Stimulated activated CD8-positive, alpha-beta memory T cell treated with anti-CD3 and anti-CD28 coated beads, Interleukin-4, amount 100 ng/mL, for 1 hour (primary cell): ENCODE measurements at places on chromosomes 2 and 18.

DNA sequence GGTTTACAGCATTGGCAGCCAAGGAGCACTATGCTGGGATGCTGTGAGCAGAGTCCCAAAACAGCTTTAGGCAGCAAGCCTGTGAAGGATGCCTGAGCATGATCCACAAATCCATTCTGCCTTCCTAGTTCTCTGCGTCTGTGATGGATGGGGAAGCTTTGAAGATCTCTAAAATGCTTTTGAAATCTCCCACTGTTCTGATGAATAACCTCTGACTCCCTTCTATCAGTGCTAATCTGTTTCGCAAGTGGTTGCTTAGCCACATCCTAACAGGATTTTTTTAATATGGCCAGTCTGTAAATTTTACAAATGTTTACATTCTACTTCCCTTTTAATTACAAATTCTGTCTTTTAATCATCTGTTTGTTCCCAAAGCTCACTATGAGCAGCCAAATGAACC lies 319.2 kb downstream of the GULP1 start:
- DNase-seq, result no peak

DNA sequence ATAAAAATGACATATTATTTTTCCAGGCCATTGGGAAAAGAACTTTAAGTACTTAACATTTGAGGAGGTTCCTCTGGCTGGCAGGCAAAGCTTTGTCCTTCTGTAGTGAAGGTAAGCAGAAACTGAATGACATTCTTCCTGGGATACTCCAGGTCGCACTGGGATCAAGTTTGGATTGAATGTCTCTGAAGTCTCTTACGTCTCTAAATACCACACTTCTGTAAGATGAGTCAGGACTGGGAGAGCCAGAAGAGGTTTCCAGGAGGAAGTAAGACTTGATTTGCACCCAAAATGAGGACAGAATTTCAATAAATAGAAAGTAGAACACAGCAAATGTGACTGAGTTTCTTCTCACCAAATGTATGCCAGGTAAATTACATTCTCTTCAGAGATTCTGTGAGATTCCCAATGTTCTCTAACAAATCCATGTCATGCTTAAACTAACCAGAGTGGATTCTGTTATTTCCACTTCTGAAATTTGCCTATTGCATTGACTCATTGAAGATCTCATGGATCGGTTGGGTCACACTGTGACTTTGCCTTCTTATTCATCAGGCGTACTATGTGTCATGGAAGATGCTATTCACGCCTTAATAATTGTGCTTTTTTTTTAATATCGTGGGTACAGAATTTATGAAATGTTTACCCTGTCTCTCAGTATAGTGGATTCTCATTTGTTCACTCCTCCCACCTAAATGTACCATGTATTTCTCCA lies 25.5 kb upstream of the VIT start:
- DNase-seq, result no peak

DNA sequence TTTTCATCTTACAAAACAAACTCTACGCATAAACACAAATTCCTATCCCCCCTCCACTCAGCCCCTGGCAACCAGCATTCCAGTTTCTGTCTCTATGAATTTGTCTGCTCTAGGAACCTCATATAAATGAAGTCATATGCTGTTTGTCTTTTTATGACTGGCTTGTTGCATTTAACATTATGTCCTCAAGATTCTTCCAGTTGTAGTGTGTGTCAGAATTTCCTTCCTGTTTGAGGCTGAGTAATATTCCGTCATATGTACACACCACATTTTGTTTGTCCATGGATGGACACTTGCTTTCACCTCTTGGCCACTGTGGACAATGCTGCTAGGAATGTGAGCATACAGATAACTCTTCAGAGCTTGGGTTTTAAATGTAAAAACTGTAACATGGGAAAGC lies 272.1 kb downstream of the GBX2 start:
- DNase-seq, result no peak

- no peak for DNase-seq
Observed at GRCh38 chr18:35444636-35445035, 53.1 kb downstream of the INO80C start.

DNA sequence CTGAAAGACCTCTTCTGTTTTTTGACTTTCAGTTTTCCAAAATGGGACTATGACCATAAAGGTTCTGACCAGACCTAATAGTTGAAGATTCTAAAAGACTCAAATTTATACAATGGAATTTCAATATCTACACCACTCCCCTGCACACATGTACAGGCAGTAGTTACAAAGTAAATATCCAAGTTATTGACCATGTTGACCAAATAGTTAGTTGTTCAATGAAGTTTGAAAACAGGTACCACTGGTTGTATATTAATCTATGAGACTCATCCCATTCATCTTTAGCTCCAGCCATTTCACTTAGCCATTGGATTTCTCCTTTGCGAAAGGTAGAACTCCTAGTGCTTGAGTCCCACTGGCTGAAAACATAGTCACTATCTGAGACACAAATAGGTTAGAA lies 277.4 kb downstream of the SETBP1 start:
- DNase-seq, result no peak

- DNase-seq, result no peak
Observed at GRCh38 chr2:149579972-149580882, 7.3 kb downstream of the MMADHC start.

DNA sequence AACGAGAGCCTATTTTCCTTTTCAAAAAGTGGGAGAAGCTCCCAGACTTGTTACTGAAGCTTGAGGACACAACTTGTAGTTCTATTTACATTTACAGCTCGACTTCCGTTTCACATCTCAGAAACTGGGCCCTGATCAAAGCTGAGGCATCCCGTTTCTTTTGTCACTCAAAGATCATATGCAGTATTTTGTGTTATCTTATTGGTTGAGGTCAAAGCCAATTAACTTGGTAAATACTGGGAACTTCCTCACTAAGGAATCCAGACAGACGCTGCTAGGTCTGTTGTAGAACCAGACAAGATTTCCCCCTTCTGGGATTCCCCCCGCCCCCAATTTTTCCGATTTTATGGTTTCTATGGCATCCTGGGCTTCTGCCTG lies 50.3 kb downstream of the TSN start:
- no peak for DNase-seq

DNA sequence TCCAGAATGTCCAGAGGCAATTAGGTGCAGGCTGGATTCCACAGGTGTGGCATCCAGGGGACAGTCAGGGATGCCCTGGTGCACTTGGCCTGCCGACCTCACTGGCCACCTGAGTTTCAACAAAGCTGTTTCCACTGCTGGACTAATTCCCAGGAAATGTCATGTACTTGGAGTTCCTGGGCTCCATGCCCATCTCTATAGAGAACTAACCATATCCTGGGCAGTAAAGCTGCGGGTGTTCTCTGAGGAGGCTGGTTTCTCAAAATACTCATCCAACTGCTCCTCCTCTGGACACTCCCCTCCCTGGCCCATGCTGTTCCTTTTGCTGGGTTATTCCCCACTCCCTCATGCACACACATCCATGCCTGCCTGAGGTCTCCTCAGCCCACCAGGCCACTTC lies 161.9 kb upstream of the SKOR2 start:
- DNase-seq, result no peak

DNA sequence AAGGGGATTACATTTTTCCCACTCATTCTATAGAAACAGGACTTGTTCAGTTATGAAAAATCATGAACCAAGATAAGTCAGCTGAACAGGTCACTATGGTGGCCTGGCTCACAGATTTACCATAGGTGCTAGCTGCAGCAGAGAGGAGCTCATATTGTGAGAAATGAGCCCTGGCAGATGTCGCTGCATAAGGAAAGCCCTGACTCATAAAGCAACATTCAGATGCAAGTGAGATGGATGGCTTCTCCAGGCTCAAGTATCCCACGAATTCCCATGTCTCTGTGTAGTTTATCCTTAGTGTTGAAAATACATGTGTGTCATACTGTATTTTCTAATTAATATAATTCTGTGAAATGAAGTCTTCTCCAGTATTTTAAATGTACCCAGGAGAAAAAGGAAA lies 115.0 kb upstream of the LHCGR start:
- DNase-seq, result no peak

DNA sequence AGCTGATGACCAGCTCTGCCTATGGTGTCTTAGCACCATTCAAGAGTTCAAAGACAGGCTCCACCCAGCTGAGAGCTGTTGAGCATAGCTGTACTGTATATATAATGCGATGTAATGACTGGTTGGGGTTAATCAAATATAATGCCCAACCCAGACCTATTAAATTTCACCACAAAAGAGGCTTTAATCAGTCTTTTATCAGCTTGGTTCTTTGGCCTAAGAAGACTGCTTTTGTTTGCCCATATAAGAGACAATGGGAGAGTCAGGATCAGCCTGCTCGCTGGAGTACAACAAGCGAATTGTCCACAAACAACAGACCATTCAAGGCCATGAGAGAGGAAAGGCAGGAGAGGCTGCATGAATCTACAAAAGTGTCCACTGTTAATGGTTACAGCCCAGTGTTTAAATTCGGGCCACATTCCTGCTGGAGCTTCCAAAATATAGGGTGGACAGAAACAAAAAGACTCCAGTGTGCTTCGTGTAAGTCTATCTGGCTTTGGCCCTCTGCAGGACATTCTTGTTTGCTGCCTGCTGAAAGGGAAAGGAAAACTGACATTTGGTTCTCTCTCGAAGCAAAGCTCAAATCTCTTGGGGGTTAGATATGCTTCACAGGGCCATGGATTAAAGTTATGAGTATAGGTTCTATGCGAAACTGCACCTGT lies 299.0 kb upstream of the FBXO11 start:
- no peak for DNase-seq

GRCh38 chr2:179470089-179470488 lies 205.5 kb upstream of the SESTD1 start:
- no peak for DNase-seq

DNA sequence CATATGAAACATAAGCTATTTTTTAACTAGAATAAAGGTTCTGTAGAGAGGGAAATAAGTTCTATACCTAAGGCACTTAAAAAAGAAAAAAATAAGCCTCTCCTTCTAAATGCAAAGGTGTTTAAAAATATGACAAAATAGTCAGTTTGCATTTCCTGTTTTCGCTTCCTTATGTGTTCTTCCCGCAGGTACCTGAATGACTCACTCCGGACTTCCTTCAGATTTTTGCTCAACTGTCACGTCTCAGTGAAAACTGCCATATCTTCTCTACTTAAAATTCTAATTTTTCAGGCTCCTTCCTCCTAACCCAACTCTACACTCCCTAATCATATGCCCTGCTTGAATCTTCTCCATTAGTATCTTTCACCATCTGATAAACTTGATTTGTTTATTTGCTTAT lies 1333.1 kb downstream of the LRP1B start:
- no peak for DNase-seq

- no peak for DNase-seq
Observed at GRCh38 chr18:12076424-12077140, 17.1 kb upstream of the ANKRD62 start.

GRCh38 chr2:104816143-104816542 lies 37.8 kb upstream of the POU3F3 start:
- DNase-seq, result no peak

- no peak for DNase-seq
Observed at GRCh38 chr2:216757532-216757931, 62.2 kb upstream of the IGFBP5 start.

DNA sequence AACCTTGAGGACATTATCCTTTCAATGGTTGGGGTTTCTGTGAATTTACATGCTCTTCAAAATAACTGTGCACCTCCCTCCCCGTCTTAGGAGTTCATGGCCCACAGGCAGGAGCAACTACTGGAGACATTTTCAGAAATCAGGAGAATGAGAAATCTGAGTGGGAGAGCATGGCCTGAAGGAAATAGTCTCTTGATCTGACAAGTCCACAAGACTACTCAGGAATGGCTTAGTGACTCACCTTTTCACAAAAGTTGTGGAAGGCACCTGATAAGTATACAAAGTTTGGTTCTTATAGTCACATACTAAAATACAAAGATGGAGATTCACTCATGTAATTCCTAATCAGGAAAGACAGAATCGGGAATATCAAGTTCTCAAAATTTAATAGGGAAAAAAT lies 83.6 kb upstream of the NCKAP5 start:
- no peak for DNase-seq

DNA sequence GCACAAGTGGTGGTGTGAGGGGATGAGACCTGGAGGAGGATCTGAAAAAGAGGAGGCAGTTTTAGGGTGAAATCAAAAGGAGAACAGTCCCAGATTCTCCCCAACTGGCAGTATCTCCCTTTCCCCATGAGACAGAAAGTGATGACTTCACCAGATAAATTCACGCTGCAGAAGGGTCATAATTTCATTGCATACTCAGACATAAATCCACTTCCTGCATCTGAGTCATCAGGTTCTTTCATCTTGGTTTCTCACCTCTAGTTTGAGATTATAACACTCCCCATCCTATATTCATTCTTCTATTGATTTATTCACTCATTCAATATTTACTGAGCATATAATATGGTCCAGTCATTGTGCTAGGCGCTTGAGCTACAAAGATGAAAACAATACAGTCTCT lies 64.7 kb downstream of the CCDC148 start:
- no peak for DNase-seq

GRCh38 chr2:106197878-106198277 lies 3.8 kb upstream of the UXS1 start:
- DNase-seq, result no peak

- DNase-seq, result no peak
Observed at GRCh38 chr18:36035253-36035652, 32.1 kb downstream of the RPRD1A start.

- no peak for DNase-seq
Observed at GRCh38 chr18:5103693-5104092, 93.4 kb downstream of the AKAIN1 start.

DNA sequence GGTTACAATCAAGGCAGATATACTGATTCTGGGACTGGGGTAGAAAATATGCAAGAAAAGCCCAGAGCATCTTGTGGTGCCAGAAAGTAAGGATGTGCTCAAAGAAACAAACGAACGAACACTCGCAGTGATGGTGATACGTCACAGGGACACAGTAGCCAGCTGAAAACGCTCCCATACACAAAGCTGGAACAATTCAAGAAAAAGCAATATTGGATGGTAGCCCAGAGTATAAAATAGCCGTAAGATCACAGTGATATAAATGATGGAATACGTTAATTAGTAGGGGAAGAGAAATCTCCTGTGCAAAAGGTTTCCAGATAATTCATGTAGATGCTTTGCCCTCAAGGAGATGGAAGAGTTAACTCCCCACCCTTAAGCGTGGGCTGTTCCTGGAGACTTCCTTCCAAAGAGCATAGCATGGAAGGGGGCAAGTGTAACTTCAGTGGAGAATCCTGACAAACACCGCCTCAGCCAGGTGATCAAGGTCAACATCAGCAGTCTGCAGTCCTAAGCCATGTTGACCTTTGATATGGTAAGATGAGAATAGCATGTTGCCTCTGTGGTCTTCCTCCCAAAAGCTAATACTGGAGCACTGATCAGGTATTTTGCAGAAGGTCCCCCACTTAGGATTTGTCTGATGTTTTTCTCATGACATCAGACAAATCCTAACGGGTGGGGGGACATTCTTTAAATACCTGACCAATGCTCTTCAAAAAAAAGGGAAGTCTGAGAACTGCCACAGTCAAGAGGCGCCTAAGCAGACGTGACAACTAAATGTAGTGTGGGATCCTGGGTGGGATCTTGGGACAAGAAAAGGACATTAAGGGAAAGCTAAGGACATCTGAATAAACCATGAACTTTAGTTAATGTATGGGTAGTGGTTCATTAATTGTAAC lies 99.0 kb downstream of the NCK2 start:
- DNase-seq, result no peak

GRCh38 chr2:67802291-67802690 lies 260.5 kb downstream of the C1D start:
- no peak for DNase-seq

- DNase-seq, result no peak
Observed at GRCh38 chr2:42721898-42722297, 42.0 kb downstream of the OXER1 start.

GRCh38 chr18:23073996-23074606 lies 61.2 kb upstream of the CABLES1 start:
- DNase-seq, result no peak
